ENCODE measurements at places on chromosomes 2 and 18.

- DNase-seq = peak; percentile 47
Measured at GRCh38 chr2:127685410-127686080, 10.2 kb upstream of the LIMS2 start.

- DNase-seq = no peak
Measured at GRCh38 chr2:147325990-147326389, 518.8 kb upstream of the ACVR2A start.

DNA sequence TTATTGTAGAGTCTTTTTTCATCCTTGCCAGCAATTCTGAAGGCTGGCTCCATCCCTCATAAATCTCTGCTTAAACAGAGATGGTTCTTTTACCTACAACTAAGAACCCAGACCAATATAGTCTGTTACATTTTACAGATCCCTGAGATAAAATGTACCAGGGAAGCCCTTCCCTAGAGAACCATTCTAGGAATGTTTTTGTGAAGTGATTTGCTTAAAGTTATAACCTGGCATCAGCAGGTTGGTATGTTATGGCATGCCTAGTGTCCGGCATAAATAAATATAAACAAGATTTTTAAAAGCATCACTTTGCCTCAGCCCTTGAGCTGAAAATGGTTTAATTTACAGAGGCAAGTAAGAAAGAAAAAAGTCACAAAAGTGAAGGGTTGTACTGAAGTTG is 18.5 kb upstream of the NPAS2 start:
- DNase-seq = no peak

- peak; percentile 51 for DNase-seq
Measured at GRCh38 chr18:6781796-6782195, 52.3 kb downstream of the ARHGAP28 start.

DNA sequence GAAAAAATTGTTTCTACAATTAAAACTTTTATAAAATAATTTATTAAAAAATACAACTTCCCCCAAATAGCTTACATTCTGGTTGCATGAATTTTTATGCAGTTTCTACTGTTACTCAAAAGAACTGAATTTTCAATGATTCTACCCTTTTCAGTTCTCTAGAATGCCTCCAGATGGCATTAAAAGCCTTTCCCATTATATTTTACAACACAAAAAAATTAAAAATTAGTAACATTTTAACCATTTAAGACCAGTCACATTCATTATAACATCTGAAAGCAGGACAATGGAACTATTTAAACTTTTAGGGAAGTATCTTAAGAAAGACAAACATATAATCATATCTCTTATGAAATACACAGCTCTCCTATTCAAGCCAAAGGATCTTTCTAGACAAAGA is 236.0 kb upstream of the REV1 start:
- DNase-seq = peak; percentile 32

DNA sequence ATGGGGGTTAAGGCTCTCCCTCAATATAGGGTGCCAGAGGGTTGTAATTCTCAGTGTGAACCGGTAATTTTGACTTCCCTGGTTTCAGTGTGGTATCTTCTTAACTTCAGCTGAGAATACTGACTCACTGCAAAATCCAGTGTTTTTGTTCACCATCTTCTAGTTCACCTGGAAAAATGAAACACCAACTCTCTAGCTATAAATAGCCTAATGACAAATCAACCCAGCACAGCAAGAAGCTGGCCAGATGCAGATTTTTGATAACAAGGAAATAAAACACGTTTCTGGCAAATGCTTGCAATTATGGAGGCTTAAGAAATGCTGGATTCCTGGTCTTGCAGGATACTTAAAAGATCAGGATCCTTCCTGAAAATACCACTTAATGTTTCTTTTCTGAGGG is 192.3 kb downstream of the CLIP4 start:
- DNase-seq = no peak

- no peak for DNase-seq
Measured at GRCh38 chr18:392928-393573, 107.5 kb downstream of the COLEC12 start.

GRCh38 chr2:112187805-112188596 is 49.8 kb downstream of the FBLN7 start:
- no peak for DNase-seq

GRCh38 chr2:180730976-180731375 is 249.4 kb upstream of the UBE2E3 start:
- no peak for DNase-seq

- DNase-seq = no peak
Measured at GRCh38 chr2:43822839-43823238, 15.8 kb downstream of the ABCG5 start.

DNA sequence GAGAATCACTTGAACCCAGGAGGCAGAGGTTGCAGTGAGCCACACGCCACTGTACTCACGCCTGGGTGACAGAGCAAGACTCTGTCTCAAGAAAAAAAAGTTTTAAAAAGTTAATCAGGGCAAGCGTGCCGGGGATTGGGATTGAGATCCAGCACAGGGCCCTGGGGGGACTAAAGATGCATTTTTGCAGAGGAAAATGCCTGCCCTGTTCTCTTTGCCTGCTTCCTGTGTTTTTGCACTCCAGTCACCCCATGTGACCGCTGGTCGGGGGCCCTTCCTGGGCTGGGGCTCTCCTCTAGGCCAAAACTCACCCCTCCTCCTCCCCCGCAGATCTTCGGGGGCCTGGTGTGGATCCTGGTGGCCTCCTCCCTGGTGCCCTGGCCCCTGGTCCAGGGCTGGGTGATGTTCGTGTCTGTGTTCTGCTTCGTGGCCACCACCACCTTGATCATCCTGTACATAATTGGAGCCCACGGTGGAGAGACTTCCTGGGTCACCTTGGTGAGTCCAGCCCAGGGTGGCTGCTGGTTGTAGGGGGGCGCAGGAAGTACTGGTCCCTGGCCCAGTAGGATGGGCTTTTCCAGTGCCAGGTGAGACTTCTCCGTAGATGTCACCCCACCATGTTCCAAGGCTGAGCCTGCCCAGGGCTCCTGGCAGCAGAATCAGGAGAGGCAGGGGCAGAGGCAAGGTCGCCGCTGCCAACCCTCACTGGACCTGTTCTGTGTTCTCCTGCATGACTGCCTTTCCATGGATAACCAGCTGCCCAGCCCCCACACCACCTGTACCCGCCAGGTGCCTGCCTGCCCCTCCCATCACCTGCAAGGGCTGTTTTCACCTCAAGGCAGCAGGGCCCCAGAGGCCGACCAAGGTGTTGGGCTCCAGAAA is 22.4 kb downstream of the MAL start:
- DNase-seq = no peak
